ENCODE measurements at places on chromosomes 3 and 15.

GRCh38 chr15:67018441-67018840, 47.0 kb upstream of the SMAD3 start:
- no peak for DNase-seq

DNA sequence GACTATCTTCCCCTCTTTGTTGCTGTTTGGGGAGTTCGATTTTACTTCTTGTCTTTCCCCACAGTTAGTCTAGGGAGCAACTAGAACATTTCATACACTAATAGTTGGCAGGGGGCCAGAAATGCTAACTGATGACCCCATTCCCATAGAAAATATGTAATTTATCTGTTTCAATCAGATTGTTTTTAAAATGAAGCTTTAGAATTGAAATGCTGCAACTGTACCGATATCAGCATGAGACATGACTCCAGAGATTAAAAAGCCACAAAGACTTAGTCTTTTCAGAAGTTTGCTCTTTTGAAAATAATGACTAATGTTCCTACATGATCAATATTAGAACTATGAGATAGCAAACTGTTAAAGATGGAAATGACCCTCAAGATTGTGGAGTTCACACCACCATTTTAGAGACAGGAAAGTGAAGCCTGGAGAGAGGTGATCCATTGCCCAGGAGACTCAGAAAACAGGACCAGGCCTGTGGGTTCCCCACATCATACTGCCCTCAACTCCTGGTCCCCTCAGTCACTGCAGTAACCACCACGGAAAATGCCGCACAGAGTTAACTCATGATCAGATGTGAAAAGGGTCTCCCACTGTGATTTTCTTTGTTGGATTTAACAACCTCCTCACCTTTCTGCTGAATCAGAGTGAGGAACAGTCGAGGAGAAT, 130.3 kb downstream of the CHDH start:
- DNase-seq, result no peak

- no peak for DNase-seq
Measured at GRCh38 chr3:194460566-194460965, 26.2 kb downstream of the ATP13A3 start.

- no peak for DNase-seq
Measured at GRCh38 chr3:57706462-57706861, 13.6 kb upstream of the DENND6A start.

All from activated T-cell treated with anti-CD3 and anti-CD28 coated beads for 1 hour (primary cell).